ENCODE measurements at places on chromosomes 3 and 15.

GRCh38 chr3:83034806-83035703, 1273.6 kb upstream of the GBE1 start:
- DNase-seq = no peak

DNA sequence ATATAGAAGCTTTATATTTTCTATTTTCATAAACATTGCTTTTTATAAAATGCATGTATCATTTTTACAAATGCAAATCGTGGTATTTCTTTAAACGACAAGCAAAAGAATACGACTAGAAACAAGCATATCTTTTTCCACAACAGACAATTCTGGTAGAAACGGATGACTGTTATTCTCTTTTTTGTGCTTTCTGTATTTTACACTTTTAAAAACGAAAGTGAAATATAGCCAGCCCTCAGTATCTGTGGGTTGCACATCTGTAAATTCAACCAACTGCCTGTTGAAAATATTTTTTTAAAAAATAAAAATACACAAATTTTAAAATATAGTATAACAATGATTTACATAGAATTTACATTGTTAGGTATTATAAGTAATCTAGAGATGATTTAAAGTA, 61.3 kb downstream of the PRTG start:
- DNase-seq = no peak

DNA sequence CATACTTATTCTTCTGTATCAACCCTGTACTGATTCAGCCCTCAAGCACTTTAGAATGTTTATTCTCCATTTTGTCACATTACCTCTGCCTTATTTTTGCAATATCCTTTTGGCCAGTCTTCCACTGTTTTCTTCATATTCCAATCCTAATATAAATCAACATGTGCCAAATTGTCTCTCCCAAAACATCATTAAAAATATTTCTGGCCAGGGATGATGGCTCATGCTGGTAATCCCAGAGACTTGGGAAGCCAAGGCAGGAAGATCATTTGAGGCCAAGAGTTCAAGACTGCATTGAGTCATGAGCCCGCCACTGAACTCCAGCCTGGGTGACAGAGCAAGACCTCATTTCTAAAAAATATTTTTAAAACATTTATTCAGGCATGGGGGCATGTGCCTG, 641.4 kb upstream of the CBLB start:
- no peak for DNase-seq

DNA sequence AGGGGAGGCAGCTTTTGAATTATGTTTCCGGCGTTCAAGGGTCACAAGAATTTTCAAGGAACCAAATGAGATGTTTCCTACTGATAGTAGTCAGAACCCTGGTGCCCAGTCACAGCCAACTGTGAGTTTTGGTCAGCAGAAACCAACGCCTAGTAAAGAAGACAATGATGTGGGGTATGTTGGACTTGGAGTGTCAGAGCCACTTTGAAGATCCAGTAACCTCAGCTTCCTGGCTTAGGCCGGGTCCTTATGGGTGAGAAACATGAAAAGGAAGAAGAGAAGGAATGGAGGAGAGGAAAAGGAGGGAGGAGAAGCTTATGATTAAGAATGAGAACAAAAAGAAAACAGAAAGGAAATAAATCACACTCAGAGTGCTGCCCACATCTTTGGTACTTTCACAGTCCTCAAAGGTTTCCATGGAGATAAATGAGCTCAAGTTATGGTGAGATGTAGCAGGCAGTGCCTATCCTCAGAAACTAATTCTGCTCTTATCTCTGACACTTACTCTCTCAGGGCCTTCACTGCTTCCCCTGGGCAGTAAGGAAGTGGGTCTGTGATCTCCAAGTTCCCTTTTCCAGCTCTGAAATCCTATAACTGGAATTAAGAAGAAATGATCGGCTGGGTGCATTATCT, 2.0 kb upstream of the MCF2L2 start:
- peak; percentile 74 for DNase-seq

DNA sequence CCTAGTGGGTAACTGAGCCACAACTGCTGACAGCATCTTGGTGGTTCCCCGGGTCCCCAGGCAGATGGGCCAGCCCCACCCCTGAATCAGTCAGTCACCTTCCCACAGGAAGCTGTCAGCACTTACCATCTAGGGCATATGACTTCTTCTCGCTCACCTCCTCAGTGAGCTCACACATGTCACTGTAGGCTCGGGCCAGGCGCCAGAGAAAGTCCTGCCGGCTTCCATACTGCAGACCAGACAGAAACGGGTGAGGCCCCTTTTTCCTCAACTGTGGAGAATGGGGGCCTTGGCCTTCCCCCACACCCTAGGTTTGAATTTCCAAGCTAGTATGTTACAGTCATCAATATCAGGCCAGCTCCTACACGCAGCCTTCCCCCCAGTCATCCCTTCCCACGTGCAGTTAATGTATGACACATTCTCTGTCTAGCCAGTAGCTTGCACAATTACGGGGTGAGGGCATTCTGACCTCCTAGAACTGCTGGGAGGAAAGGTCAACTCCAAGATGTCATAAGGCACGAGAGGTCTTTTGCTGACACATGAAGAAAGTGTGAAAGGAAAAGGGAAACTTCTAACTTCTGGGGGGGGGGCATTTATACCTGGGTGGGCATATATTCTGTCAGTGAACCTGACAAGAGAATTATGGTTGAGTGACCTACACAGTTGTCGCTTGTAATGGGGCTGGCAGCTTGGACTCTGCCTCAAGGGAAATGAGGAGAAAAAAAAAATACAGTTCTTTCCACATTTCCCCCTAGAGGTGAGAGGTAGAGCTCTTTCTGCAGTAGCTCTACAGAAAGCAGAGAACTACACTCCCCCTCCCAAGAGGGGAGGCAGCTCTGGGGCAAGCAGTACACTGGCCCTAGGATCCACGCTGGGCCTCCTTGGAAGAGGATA, 10.9 kb downstream of the RMDN3 start:
- no peak for DNase-seq

DNA sequence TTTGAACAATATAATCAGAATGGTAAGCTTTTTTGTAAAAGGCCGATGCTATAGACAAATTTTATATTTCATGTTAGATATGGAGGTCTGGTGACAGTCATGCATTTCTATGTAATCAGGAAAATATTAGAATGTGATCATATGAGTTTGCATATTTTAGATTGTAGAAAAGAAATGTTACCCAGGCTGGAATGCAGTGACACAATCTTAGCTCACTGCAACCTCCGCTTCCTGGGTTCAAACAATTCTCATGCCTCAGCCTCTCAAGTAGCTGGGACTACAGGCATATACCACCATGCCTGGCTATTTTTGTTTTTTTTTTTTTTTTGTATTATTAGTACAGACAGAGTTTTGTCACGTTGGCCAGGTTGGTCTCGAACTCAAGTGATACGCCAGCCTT, 152.0 kb downstream of the LMLN start:
- no peak for DNase-seq

DNA sequence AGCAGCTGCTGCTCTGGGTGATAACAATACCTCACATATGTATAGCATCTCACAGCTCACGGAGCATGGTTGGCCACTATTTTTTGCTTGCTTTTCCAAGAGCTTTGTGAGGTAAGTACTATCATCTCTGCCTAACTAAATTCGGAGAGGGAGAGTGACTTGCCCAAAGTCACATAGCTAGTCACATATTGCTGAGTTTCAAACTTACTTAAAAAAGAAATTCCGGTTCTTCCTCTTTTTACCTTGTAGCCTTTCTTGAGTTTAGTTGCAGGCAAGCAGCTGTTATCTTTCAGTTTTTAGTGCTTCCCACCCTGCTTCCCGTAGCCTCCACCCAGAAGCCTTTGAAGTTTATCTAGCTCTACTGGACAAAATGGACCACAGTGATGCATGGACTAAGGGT, 309.2 kb downstream of the PDCD6IP start:
- no peak for DNase-seq

Measured in NCI-H1417 (cell line).